ENCODE measurements at places on chromosomes 16 and 17. TPM values are rescaled to one million over a fixed set of nuclear protein-coding genes. Genes with fewer than 3 reads are reported as not detected.
A peak's percentile ranks its signal among the peaks of the same experiment; 100 is the strongest.

HOXB1 gene
- not detected for polyA plus RNA-seq

FBXW10B gene
- 19.5 TPM for polyA plus RNA-seq

PRSS33 gene
- not detected for polyA plus RNA-seq

ITGB4 gene
- 30.1 TPM for polyA plus RNA-seq

GRCh38 chr16:24837969-24838368 lies 7.8 kb upstream of the SLC5A11 start:
- no peak for DNase-seq

DNA sequence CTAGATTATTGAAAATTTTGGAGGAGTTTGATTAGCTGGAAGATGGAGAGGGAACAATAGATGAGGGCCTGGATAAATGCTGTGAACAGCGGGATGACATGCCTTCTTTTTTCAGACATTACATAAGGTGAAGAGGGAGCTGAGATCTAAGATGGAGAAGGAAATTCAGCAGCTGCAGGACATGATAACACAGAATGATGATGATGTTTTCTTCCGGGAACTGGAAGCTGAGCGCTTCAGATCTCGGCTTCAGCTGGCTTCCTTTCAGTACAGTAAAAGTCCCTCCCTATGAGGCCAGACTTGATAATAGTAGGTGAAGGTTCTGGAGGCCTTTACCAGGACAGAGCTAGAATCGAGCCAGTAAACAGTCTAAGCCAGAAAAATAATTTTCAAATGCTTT lies 30.7 kb downstream of the CEP95 start:
- no peak for DNase-seq

DNA sequence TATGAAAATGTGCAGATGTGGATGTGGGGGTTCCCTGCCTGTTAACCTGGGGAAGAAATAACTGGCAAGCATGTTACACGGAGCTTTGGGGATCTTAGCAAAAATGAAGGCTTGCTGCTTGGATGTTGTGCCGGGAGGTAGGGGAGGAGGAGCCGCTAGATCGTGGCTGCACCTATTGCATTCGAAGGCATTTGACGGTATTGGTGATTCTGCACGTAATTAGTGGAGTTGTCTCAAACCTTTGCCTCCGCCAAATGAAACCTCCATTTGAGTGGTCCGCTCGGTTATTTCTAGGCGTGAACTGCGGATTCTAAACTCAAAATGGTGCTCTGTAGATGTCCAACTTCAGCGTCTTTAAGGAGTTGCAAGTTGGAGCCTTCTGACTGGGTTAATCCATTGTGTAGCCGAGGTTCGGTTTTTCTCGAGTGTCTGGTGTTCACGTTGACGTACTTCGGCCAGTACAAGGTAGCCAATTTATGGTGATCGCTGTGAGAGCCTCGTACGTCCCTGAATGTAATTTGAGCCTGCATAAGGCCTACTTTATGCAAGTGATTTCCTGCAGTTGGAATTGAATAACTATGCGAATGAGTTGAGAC lies 1.5 kb downstream of the TNRC6C start:
- no peak for DNase-seq

- no peak for DNase-seq
Measured at GRCh38 chr16:83296505-83296904, 511.3 kb upstream of the HSBP1 start.

GRCh38 chr17:82840431-82840831 lies 609 bp upstream of the ZNF750 start:
- no peak for DNase-seq

- DNase-seq = peak; percentile 62
Measured at GRCh38 chr17:20156196-20157000, 147.2 kb downstream of the SPECC1 start.

GRCh38 chr17:65181237-65182061 lies 44.3 kb downstream of the RGS9 start:
- DNase-seq = no peak

GRCh38 chr16:53417976-53418375 lies 16.3 kb upstream of the RBL2 start:
- no peak for DNase-seq

Measured in A549 (cell line).